Sigmoid colon (tissue), 7 donors: ENCODE measurements at places on chromosomes 2 and 18. TPM values are rescaled to one million over a fixed set of nuclear protein-coding genes. Genes with fewer than 3 reads are reported as not detected.

The CD28 gene
- 1.1 TPM for total RNA-seq

The MYO5B gene
- total RNA-seq: 3.0 TPM

The RAB31 gene
- 52.0 TPM for total RNA-seq

The ANKRD62 gene
- total RNA-seq: 0.55 TPM

DNA sequence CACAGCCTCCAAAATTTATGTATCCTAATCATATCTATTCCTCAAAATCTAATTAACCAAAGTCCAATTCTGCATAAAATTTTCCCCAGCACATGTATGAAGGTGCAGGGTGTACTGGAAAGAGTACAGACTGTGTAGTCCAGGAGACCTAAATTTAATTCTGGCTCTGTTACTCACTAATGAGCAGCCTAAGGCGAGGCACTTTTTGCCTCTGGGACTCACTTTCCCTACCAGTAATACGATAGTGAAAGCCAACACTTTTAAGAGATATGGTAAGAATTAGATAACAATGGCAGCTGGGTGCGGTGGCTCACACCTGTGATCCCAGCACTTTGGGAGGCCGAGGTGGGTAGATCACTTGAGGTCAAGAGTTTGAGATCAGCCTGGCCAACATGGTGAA is 177.7 kb downstream of the PIEZO2 start:
- no peak for DNase-seq

GRCh38 chr18:34794348-34794747 is 84.2 kb downstream of the DTNA start:
- DNase-seq: no peak

GRCh38 chr2:197304556-197305011 is 6.0 kb downstream of the ANKRD44 start:
- DNase-seq: no peak

GRCh38 chr2:23614701-23615100 is 229.7 kb downstream of the KLHL29 start:
- peak; percentile 63 for DNase-seq

DNA sequence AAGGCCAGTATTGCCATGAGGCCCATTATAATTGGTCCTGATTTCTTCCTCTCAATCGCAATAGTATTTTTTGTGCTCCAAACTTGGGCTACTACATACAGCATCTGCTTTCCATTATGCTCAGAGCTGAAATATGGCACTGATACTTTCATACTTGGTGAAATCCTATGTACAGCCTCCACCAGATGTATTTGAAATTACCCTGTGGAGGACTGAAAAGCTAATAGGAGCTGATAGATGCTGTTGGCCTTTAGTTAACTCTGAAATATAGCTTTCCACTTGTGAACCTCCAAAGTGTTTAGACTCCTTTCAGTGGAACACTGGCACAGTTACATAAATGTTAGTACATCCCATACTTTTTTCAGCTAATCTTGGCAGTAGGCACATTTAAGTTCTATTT is 205.7 kb downstream of the NEDD4L start:
- no peak for DNase-seq

- no peak for DNase-seq
These were observed 1.1 kb downstream of the CCDC93 start for GRCh38 chr2:118012778-118013177.

DNA sequence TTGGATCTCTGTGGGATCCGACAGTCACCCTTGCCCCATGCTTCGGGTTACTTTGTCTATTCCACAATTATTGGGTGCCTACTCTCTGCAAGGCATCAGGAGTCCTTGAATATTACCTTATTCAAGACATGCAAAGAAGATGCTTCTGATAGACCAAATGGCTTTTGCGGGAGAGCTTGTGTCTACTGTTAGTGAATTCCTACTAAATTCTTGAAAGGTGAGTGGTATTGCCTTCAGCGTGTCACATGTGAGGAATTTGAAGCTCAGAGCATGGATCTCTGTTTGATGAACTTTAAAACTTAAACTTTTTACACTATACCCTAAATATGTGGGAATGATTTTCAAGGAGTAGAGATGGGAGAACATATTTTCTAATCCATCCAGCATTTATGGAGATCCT is 184.4 kb downstream of the LTBP1 start:
- DNase-seq: no peak

DNA sequence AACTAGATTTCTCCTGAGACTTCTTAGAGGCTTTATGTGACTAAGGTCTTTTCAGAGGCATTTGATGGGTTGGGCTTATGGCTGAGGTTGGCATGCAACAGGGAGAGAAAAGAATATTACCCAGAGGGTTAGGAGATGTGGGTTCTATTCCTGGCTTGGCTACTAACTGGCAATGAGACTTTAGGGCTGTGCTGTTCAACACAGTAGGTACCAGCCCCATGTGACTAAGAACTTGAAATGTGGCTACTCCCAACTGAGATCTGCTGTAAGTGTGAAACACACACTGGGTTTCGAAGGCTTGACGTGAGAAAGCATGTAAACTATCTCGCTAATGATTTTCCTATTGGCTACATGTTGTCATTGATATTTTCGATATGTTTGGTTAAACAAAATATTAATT is 324.9 kb upstream of the SLC14A2 start:
- no peak for DNase-seq

DNA sequence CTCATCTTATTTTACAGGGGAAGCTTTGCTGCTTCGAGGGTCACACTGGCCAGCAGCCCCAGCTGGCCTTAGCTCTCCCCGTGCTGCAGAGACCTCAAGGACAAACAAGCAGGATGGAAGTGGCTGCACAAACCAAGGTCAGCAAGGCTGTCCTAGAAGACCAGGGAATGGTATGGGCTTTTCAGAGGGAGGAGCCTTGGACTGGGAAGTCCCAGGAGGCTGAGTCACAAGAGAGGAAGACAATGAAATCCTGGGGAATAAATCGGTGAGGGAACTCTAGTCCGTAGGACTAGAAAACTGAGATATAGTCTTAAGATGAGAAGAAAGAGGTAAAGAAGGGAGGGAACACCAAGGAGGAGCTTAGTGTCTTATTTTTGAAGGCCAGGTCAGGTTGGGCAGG is 15.7 kb downstream of the CREG2 start:
- no peak for DNase-seq

DNA sequence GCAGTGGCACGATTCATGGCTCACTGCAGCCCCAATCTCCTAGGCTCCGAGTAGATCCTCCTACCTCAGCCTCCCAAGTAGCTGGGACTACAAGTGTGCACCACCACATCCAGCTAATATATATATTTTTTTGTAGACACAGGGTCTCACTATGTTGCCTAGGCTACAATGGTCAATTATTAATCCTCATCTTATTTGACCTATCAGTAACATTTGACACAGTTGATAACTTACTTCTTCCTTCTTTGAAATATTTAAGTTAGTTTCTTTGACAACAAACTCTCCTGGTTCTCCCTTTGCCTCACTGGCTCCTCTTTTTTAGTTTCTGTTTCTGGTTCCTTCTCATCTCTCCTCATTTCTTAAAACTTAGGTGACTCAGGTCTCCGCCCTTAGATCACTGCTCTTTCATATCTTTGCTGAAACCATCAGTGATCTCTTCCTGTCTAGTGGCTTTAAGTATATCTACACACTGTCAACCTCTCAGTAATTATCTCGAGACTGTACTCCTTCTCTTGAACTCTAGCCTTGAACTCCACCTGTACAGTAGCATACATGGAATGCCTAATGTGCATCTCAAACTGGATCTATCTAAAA is 11.5 kb downstream of the PGAP1 start:
- no peak for DNase-seq

DNA sequence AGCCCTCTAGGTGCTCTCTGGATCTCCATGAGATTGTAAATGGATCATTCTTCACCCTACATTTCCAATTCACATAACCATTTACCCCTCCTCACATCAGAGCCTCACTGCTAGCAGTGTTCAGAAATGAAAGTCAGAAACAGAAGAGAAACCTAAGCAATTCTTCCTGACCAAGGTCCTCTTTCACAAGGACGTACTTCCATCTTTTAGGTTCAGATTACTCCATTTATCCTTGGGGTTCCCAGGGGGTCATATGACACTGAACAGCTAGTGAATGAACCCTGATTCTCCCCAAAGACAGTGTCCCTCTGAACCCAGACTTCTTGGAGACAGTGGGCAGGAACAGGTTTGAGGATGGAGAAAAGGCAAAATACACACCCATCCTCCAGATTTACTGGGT is 12.9 kb upstream of the MARCO start:
- DNase-seq: no peak

DNA sequence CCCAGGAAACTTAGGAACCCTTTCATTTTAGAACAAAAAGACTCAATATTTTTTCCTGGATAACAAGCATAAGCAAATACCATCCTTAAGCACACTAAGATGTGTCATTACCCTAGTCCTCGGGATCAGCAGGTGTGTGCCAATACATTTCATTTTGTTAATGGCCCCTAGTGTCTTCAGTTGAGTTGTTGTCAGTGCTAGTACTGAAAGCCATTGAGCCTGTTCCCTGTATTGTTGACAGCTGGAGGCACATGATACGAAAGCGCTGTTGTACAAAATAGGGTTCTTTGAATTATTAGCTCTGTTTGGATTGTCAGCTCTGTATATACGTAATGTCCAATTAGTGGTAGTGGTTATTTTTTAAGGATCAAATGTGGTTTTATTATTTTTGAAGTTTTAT is 29.5 kb downstream of the VAPA start:
- DNase-seq: no peak
